Sigmoid colon (tissue), 7 donors: ENCODE measurements at places on chromosomes 3 and 15. TPM values are rescaled to one million over a fixed set of nuclear protein-coding genes. Genes with fewer than 3 reads are reported as not detected.

Gene TMEM266
- polyA plus RNA-seq, result not detected

Gene CFAP20DC
- polyA plus RNA-seq, result 0.83 TPM

Gene SAMMSON
- 0.04 TPM for polyA plus RNA-seq

Gene ANKRD34C
- not detected for polyA plus RNA-seq

Gene CMTM8
- polyA plus RNA-seq, result 4.4 TPM

Gene PLIN1
- 4.8 TPM for polyA plus RNA-seq

Gene DNAJB8
- polyA plus RNA-seq, result not detected

Gene LRRC49
- 3.0 TPM for polyA plus RNA-seq

Gene COLQ
- 0.69 TPM for polyA plus RNA-seq

Gene FGF7
- polyA plus RNA-seq, result 15.6 TPM

Gene RBPMS2
- 4.8 TPM for polyA plus RNA-seq

Gene RPS17
- polyA plus RNA-seq, result 6,196 TPM

Gene ZNF660
- polyA plus RNA-seq, result not detected

Gene THSD4
- 2.4 TPM for polyA plus RNA-seq

Gene IREB2
- polyA plus RNA-seq, result 12.6 TPM

Gene IGF2BP2
- polyA plus RNA-seq, result 20.7 TPM

Gene VGLL4
- polyA plus RNA-seq, result 41.5 TPM

Gene GOLGA6L7
- polyA plus RNA-seq, result not detected

Gene MAP3K13
- 53.5 TPM for polyA plus RNA-seq
